ENCODE measurements at places on chromosomes 6 and 20.

- no peak for DNase-seq
Observed at GRCh38 chr6:36657942-36658544, 20.5 kb upstream of the CDKN1A start.

- no peak for DNase-seq
Observed at GRCh38 chr6:110055387-110055735, 77.2 kb downstream of the GPR6 start.

- no peak for DNase-seq
Observed at GRCh38 chr6:91710342-91710741, 1123.5 kb upstream of the MAP3K7 start.

DNA sequence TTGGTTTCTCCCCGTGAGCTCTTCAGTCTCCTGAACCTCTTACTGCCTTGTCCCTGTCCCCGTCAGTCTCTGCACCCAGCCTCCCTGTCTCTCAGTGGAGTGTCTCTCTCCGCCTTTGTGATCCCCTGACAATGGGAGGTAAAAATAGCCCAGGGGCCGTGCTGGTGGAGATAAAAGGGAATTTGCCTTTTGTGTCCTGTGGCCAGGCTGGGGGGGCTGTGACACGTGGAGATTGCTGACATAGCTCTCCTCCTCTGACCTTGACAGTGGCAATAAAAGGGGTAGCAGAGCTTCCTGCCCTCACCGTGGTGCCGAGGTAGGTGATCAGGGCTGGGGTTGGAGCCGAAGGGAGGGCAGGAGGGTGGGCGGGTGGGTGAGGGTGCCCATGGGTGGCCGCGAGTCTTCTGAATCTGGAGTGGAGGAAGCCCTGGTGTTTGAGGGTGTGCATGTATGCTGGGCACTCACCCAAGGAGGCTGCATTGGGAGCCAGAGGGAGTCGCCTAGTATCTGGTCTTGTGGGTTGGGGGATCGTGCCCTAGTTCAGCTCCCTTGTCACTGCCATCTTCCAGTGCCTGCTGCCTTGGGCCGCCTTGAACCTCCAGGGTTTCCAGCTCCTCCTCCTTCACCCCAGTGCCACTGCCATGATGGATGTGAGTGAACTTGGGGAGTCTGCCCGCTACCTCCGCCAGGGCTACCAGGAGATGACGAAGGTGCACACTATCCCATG lies 21.9 kb downstream of the MYH7B start:
- DNase-seq: no peak

- no peak for DNase-seq
Observed at GRCh38 chr6:169859401-169859977, 108.1 kb downstream of the ERMARD start.

DNA sequence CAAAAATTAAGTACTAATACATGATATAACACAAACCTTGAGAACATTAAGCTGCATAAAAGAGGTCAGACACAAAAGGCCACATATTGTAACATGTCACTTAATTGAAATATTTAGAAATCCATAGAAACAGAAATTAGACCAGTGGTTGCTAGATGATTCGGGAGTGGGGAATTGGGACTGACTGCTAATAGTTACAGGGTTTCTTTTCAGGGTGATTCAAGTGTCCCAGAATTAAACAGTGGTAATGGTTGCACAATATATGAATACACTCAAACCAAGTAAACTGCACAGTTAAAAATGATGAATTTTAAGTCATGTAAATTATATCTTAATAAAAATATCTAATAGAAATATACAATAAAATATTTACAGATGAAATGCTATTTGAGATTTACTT lies 174.5 kb downstream of the WDR27 start:
- no peak for DNase-seq

GRCh38 chr6:82237013-82237412 lies 10.5 kb downstream of the IBTK start:
- DNase-seq: no peak

DNA sequence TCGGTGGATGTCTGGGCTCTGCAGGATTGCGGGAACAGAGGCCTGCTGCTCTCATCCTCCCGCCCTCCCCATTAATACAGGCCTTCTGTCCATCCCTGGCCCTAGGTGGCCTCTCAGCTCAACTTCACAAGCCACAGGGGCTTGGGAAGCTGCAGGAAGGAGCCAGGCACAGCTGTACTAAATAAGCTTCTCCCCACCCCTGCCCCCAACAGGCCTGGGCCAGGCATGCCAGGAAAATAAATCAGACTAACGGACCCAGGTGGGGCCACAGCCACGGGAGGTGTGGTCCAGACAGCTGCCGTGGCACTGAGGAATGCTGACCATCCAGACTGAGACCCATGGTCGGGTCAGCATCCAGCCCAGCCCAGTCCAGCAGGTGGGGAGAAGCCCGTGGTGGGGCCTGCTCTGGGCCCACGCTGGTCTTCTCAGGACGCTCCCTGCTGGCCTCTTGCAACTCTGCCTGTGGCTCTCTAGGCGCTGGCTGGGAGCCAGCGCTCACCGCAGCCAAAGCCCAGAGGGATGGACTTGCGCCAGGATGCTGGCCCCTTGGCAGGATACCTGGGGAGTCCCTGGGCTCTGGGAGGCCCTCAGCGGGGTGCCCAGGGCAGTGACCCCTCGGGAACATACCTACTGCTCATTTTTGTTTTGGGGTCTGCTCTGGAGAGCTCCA lies 8.6 kb upstream of the YTHDF1 start:
- no peak for DNase-seq

DNA sequence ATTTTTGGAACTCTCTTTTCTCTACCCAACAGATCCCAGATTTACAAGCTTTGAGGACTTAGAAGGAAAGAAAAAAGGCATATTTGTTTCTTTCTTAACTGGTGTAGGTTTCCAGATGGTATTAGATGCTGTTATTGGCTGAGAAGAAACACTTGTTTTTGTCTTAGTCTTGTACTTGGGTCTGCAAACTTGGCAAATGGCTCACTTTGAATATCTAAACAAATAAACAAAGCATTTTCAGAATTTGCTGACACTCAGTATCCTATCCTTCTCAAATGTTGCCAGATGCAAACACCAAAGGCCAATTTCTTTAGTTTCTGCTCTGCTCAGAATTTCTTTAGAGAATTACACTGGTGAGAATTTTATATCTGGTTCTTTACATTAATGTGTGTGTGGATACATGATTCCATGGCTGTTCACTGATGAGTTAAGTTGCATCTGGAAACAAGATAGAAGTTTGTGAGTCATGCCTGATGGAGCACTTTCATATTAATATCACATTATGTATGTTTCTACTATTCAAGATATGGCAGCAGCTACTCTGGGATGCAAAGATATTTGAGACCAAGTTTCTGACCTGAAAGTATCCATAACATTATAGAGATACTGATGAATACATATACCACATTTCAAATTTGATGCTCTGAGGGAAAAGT lies 43.7 kb upstream of the CEP162 start:
- no peak for DNase-seq

GRCh38 chr20:47765691-47766594 lies 19.3 kb downstream of the SULF2 start:
- DNase-seq: no peak

DNA sequence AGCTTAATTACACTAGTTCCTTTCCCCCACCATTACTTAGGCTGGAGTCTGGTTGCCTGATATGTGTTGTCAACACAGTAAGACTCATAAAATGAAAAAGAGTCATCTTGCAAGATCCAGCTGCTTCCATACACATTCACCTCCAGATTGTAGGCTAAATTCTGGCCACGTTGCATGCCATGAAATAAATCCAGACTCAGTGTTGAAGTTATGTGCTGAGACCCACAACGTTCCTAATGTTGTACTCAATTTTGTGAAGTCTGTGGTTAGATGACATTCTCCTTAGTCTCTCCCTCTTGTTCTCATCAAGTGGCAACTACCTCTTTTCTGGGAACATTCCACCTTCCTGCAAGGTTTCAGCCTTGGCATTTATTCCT lies 212.3 kb downstream of the LMBRD1 start:
- DNase-seq: no peak

GRCh38 chr20:3371754-3372153 lies 35.7 kb downstream of the DNAAF9 start:
- DNase-seq: no peak

GRCh38 chr20:62899633-62900051 lies 26.7 kb downstream of the DIDO1 start:
- no peak for DNase-seq

GRCh38 chr6:55953335-55953734 lies 77.9 kb upstream of the BMP5 start:
- no peak for DNase-seq

GRCh38 chr6:41498968-41499599 lies 47.1 kb upstream of the FOXP4 start:
- DNase-seq: no peak

DNA sequence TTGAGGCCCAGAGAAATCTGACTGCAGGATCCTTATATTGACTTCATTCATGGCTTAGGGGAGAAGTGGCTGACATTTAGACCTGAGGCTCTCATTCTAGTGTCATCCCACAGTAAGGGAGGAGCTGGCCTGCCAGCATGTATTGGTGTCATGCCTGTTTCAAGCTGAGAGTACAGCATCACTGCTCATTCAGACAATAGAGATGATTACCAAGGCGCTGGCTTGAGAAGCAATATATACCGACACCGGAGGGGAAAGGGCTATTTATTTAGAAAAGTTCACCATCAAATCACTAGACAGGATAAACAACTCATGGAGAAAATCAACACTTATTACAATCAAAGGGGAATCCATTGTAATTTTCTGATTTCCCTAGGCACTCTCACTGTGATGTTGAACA lies 84.4 kb upstream of the HDAC2 start:
- DNase-seq: no peak

GRCh38 chr6:77361018-77361417 lies 102.3 kb downstream of the HTR1B start:
- no peak for DNase-seq

DNA sequence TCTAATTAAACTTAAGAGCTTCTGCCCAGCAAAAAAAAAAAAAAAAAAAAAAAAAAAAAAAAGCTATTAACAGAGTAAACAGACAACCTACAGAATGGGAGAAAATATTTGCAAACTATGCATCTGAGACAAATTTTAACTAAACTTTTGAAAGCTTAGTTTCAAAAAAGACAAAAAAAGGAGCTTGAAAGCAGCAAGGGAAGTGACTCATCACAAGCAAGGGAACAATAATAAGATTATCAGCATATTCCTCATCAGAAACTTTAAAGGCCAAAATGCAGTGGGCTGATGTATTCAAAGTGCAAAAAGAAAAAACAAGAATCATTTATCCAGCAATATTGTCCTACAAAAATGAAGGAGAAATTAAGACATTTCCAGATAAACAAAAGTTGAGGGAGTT lies 158.6 kb downstream of the RNF144B start:
- no peak for DNase-seq

GRCh38 chr6:36692220-36692619 lies 5.4 kb upstream of the RAB44 start:
- DNase-seq: no peak

- no peak for DNase-seq
Observed at GRCh38 chr6:52540286-52540902, 36.5 kb downstream of the TRAM2 start.

GRCh38 chr6:66825539-66825938 lies 1118.5 kb upstream of the EYS start:
- DNase-seq: no peak

DNA sequence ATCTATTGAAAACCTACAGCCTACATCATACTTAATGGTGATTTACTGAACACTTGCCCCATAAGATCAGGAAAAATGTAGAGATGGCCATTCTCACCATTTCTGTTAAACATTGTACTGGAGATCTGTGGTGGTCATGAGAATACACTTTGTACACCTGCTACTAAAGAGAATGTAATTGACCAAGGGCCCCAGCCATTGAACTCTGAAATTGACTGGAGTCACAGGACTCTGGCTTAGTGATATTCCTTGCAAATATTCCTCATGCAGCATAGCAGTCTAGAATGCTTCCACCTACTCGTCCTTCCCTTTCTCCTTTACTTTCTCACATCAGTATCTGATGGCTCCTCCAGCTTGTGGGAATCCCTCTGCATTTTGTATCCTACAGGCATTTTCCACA lies 37.4 kb upstream of the SNX9 start:
- no peak for DNase-seq

- no peak for DNase-seq
Observed at GRCh38 chr6:27078734-27079357, 168.7 kb upstream of the PRSS16 start.

- no peak for DNase-seq
Observed at GRCh38 chr20:45354423-45355208, 6.4 kb upstream of the SDC4 start.

DNA sequence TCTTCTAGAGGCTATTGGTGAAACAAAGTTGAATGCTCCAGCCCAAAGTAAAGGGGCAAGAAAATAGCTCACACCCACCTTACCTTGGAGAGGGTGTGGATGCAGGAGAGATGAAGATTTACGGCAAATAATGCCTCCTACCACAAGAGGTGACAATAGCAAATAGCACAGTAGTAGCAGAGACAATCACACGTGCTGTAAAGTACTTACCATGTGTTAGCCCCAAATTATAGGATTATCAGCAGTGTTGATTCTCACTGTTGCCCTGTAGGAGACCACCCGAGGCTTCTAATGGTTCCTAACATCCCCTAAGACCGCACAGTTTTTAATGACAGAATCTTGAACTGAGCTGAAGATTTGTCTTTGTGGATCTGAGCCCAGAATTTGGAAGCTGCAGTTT lies 94.8 kb upstream of the FOXA2 start:
- no peak for DNase-seq

- no peak for DNase-seq
Observed at GRCh38 chr20:44910690-44911262, 916 bp downstream of the PABPC1L start.

- no peak for DNase-seq
Observed at GRCh38 chr6:52333840-52334200, 28.1 kb upstream of the PAQR8 start.

DNA sequence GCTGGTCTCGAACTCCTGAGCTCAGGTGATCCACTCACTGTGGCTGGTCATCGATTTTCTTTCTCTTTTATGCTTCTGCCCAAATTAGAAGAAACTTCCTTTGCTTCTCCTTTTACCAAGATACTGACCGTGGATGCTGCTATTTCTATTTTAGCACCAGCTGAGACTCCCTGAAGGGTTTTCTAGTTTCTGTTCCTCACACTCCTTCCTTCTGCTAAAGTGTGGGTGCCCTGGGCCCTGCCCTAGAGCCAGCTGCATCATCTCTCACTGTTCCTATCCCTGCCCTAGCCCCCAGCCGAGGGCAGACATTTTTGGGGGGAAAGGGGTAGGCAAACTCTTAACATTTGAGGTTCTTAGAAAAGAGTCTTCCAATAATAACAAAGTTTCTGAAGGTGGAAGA lies 6.3 kb downstream of the SMOC2 start:
- DNase-seq: no peak

DNA sequence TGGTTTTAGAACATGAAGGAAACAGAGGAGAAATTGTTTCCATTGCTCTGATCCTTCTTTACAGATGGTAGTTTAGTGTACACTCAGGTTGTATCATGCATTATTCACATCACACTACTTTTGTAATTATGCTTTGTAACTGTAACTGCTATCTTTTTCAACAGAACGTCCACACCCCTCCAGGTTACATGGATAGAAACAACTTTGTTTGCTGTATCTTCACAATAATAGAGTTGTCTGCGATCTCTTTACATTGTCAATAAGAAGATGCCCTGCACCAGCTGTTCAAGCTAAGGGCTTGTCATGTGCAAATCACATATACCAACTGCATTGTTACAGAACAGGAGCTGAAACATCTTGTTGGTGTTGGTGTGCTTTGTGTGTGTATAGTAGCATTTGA lies 67.9 kb upstream of the MAP7 start:
- no peak for DNase-seq

GRCh38 chr6:108726726-108727339 lies 121.4 kb upstream of the ARMC2 start:
- no peak for DNase-seq

- DNase-seq: no peak
Observed at GRCh38 chr6:45969026-45969425, 46.6 kb downstream of the CLIC5 start.

All from T-helper 22 cell (primary cell).